Daoy (cell line): ENCODE measurements at places on chromosomes 11 and 22. TPM values are rescaled to one million over a fixed set of nuclear protein-coding genes. Genes with fewer than 3 reads are reported as not detected.

GRCh38 chr11:3022300-3022967 is 30.3 kb upstream of the NAP1L4 start:
- DNase-seq = no peak

- DNase-seq = no peak
These were observed 346.6 kb upstream of the NCAM1 start for GRCh38 chr11:112614605-112615004.

DNA sequence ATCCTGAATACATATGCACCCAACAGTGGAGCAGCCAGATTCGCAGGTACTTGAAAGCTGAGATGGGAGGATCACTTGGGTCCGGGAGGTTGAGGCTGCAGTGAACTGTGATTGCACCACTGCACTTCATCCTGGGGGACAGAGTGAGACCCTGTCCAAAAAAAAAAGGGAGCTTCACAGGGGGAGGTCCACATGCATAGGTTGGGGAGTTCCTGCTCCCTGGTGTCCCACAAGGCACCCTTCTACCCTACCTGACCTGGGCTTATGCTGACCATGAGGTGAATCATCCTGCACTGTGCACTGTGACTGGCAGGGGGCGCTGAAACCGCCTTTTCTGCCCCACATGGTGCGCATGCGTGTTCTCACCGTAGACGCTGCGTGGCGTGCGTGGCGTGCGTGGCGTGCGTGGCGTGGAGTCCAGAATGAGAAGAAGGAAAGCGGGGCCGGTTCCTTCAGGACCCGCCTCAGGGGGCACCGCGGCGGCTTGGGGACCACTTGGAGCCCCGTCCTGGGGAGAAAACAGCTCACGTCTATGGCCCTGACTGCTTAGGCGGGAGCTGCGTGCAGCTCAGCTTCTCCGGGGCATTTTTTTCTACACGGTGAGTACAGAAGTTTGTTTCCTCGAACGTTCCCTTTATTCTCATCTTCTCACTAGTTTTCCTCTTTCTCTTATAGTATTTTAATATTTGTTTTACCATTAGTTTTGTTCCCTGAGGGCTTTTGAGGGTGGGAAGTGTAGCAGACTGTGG is 116.6 kb upstream of the GRK3 start:
- peak; percentile 92 for DNase-seq

DNA sequence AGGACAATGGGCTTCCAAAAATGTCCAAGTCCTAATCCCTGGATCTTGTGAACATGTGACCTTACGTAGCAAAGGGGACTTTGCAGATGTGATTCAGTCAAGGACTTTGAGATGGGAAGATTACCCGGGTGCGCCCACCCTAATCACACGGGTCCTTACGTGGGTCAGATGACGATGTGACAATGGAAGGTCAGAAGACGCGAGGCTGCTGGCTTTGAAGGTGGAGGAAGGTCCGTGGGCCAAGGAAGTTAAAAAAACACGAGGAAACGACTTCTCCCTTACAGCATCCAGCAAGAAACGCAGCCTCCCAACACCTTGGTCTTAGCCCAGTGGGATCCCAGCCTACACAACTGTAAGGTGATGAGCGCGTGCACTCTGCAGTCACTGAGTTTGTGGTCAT is 860.1 kb downstream of the TBC1D22A start:
- no peak for DNase-seq

GRCh38 chr11:68454767-68455166 is 5.8 kb upstream of the PPP6R3 start:
- no peak for DNase-seq

DNA sequence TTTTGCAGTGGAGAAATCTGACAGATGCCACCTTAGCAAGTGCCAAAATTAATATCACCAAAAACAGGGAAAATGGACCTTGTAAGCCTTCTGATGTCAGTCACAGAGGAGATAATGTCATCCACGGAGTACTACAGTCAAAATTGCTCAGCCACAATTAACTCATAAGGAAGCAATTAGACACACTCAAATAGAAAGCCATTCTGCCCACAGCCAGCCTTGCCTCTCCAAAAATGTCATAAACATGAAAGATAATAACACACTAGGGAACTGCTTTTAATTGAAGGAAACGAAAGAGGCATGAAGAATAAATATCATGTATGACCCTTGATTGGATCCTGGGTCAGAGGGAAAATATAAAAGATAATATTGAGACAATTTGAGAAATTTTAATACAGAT is 505.6 kb upstream of the API5 start:
- DNase-seq = no peak

GRCh38 chr22:37581504-37581903 is 1.6 kb upstream of the LGALS2 start:
- DNase-seq = no peak

GRCh38 chr22:31491218-31491962 is 1.7 kb upstream of the EIF4ENIF1 start:
- no peak for DNase-seq

DNA sequence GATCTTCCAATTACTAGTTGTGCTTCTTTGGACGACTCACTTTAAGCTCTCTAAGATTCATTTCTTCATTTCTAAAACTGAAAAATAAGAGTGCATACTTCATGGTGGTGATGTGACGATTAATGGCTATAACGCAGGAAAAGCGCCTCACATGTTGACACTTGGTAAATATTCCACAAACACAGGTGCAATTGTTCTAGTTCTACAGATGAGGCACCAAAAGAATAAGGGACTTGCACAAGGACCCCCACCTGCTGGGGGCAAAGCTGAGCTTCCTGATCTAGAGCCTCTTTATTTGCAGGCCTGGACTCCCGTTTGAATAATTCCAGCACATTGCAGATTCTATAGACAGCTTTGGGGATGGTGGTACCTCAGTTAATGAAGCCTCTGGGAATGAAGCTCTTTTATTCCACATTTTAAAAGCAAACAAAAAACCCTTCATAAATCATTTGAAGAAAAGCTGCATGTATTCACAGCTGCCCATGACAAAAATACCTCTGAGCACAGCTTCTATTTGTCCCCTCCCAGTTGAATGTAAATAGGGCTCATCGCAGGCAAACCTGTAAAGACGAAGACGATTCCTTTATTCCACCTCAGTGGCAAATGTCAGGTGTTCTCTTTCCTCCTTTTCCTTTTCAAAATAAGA is 14.9 kb upstream of the CADM1 start:
- DNase-seq = no peak

- no peak for DNase-seq
These were observed 9.6 kb downstream of the CDPF1 start for GRCh38 chr22:46240506-46240905.

GRCh38 chr11:73632996-73633395 is 13.4 kb upstream of the PLEKHB1 start:
- no peak for DNase-seq

The PGA5 gene
- total RNA-seq = not detected in 2 replicates

The ADM2 gene
- total RNA-seq = 0.03 and 0.23 TPM in 2 replicates

The INPP5J gene
- 0.80 and 1.3 TPM in 2 replicates for total RNA-seq

The DNAJB7 gene
- not detected in 2 replicates for total RNA-seq
